GM03348 (cell line): ENCODE measurements at places on chromosomes 3 and 15.
A peak's percentile ranks its signal among the peaks of the same experiment; 100 is the strongest.

GRCh38 chr3:197736010-197736490 is 654 bp downstream of the RUBCN start:
- DNase-seq: peak; percentile 48

DNA sequence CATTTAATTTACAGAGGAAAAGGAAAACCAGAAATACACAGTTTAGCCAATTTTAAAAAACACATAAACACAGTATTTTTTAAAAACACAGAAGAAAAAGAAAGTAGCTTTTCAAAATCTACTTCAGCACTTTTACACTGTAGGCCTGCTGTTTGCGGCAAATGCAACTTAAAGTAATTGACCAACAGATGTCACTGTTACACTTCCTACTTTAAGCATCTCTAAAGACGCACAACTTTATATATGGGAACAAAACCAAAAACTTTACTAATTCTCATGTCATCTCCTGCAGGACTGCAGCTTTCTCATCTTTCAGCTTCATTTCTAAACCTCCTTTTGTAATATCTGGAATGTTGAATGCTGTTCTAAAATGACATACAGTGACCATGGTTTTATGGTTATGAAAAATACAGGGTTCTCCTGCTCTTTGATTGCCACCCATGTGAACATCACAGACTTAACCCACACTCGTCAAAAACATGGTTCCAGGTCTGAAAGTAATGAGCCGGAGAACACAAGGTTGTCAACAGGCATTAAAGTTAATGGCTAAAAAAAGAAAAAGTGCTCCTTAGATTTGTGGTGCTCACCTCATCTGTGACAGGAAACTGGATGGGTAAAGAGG is 107.9 kb downstream of the FMN1 start:
- peak; percentile 71 for DNase-seq

DNA sequence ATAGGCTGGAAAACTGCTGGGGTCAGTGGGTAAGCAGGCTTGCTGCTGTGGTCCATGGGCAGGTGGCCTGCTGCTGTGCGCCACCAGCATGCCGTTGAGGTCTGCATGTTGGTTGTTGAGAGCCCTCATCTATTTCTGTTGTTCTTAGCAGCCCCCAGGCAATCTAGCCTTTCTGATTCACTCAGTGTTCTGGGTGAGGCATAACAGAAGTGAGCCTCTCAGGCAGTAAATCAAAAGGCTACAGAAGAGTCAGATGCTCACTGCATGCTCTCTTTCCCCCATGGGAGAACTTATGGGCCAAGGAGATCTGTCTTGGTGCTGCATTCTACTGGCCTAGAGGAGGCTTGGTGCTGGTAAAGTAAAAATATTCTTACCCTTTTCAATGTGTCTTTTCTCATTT is 67.8 kb upstream of the ATP10A start:
- DNase-seq: no peak

GRCh38 chr3:8183627-8184026 is 318.0 kb upstream of the LMCD1 start:
- no peak for DNase-seq

DNA sequence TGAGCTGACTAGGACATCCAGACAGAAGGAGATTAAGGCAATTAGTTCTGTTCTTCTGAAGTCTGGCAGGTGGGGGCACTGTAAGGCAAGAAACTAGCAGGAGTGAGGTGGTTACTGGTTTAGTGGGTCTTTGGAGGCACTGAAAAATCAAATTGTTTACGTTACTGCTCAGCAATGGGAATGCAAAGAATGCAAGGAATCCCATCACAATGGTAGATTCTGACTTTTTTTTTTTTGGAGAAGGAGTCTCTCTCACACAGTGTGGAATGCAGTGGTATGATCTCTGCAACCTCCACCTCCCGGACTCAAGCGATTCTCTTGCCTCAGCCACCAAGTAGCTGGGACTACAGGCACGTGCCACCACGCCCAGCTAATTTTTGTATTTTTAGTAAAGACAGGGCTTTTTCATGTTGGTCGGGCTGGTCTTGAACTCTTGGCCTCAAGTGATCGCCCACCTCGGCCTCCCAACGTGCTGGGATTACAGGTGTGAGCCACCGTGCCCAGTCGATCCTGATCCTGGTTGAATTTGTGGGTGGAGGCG is 16.4 kb downstream of the FAM107A start:
- DNase-seq: peak; percentile 92

DNA sequence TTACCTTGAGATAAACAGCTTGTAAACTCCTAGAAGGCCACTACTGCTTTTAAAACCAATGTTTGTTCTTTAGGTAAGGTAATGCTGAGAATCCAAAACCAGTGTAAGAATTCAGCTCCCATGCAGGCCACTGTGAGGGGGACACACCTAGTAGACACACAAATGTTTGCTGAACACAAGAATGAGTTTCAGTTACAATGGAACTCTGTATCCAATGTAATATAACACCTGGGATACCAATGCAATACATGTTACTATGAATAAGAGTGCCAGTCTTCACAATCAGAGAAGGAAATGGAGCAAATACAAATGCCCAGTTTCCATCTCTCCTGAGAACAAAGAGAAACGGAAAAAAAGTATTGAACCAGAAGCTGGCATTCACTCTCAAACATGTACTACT is 65.9 kb downstream of the IGF2BP2 start:
- DNase-seq: no peak

DNA sequence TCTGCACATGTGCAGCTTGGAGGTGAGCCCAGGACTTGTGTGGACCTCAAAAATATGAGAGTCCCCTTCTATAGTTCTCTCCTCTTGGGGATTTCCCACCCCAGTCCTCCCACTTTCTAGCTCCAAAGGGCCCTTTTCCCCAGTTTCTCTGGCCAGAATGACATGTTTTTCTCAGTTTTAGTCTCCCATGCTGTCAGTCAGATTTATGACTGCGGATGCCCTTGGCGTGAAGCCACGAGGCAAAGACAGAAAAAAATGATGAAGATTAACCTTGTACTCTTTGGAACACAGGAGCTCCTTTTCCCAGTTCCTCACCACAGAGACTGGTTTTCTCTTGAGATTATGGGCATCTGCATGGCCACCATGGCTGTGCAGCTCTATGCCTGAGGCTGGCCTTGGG is 72.0 kb upstream of the TTBK2 start:
- DNase-seq: no peak

- DNase-seq: no peak
Measured at GRCh38 chr15:84917452-84917851, 33.0 kb downstream of the SLC28A1 start.
